ENCODE measurements at places on chromosomes 1 and 21.

DNA sequence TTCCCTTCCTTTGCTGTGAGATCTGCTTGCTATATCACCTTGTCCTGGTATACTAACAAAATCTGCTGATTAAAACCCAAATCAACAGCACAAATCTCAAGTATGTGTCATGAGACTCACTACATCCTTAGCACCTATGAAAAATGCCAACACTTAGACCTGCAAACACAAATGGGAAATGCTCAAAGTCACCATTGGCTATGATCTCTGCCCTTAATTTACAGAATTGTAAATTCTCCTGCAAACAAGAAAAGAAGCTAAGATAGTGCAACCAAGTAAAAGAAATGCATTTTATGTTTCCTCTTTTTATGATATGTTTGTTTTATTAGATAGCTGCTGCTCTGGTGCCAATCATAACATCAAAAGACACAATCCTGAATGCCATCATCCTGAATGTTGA lies 80.8 kb downstream of the DISC1 start:
- no peak for DNase-seq

DNA sequence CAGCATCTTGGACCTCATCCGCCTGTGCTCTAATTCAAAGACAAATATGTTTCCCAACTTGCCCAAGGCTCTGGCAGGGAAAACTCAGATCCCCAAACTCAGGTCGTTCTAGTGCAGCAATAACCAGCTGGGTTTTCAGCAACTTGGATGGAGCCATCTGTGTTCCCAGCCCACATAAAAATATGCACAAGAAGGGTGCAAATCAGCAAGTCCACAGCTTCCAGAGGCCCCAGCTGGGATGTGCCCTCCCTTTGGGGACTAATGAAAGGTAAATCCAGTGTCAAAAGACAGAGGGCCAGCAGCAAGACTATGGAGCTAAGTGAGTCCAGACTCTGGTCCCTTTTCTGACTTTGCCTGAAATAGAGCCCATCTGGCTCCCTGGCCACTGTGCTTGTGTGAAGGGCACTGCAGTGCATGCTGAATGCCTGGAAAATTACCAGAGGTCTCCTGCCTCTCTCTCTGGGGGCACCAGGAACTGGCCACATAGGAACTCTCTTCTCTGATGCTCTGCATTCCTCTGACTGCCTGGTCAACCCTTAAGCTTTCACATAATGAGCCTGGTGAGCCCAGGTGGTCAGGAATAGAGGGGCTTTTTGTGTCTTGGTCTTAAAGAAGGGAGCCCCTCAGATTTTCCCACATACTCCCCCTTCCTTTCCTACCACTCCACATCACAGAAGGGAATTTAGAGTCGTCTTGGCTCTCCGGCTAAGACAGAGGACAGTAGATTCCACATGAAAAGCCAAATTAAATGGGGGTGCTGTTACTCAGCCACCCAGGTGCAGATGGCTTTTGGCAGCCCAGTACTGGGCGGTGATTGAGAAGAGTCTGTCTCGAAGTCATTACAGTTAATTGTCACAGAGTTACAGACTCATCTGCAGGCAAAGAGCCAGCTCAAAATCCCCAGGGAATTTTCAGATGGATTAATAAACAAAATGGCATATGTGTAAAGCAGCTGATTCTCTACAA lies 88.1 kb upstream of the C1orf21 start:
- peak; percentile 16 for DNase-seq

GRCh38 chr1:24127801-24128363 lies 15.1 kb downstream of the IL22RA1 start:
- no peak for DNase-seq

GRCh38 chr1:154533952-154534844 lies 24.3 kb downstream of the UBE2Q1 start:
- peak; percentile 86 for DNase-seq

- DNase-seq, result no peak
Observed at GRCh38 chr1:160353223-160353622, 10.0 kb downstream of the NCSTN start.

- no peak for DNase-seq
Observed at GRCh38 chr1:26010825-26011224, 10.8 kb upstream of the EXTL1 start.

- peak; percentile 71 for DNase-seq
Observed at GRCh38 chr21:41507521-41508414, at the start of gene TMPRSS2. Gene TMPRSS2, minus strand, starts transcription at chr21:41508158. Its CDS starts 10,025 bp downstream, at chr21:41498133.

GRCh38 chr1:99589186-99589636 lies 56.7 kb upstream of the PALMD start:
- no peak for DNase-seq

- DNase-seq, result no peak
Observed at GRCh38 chr1:230172016-230172537, 105.0 kb downstream of the GALNT2 start.

- no peak for DNase-seq
Observed at GRCh38 chr1:34863501-34863900, 4.0 kb upstream of the SMIM12 start.

DNA sequence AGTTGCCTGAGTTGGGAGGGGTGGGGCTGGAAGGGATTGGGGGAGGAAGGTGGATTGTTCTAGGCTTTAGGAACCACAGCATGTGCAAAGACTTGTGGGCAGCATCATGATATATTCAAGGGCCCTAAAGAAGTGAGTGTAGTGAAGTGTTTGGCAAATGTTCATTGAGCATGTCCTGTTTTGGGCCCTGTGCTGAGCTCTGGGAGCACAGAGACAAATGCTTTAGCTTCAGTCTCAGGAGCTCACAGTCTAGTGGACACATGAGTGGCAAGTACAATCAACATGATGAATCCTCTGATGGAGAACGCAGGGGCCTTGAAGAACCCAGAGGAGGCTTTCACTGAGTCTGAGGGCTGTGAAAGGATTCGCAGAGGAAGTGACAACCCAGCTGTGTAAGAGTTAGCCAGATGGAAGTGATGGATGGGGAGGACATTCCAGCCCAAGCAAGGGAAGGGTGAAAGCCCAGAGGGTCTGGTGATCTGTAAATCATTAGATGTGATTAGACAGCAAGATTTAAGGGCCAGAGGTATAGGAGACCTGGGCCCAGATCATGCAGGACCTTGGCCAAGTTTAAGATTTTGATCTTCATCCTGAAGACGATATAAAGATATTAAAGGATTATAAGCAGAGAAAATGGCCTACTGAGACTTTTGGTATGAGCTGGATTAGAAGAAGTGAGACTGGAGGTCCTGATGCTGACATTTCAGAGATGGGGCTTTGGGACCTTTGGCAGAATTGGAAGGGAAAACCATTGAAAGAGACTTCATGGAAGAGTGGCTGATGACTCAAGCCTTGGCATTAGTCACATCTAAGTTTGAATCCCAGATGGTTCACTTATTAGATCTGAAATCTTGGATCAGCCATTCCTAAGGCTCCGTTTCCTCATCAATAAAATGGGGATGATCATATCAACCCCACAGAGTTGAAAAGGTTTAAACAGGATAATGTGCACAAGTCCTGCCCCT lies 4.6 kb downstream of the IPO13 start:
- DNase-seq, result no peak

GRCh38 chr21:15444118-15444960 lies 285.4 kb upstream of the USP25 start:
- DNase-seq, result no peak

DNA sequence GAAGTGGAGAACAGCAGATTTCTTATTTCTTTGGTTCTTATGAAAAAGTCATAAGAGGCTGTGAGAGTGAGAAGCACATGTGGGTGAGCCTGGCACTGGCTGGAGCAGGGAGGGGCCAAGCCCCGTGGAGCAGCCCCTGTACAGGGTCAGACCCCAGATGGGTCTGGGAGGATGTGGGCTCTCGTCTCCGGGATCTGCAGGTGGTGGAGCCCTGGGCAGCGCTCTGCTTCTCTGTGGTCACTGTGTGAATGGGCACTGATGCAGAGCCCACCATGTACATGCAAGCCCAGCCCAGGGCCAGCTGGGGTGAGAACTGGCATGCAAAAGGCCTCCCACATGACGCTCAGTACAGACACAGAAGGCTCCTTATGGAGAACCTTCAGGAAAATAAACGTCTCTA lies 67.6 kb downstream of the SIM2 start:
- DNase-seq, result no peak

- no peak for DNase-seq
Observed at GRCh38 chr1:30616759-30617158, 106.6 kb downstream of the MATN1 start.

DNA sequence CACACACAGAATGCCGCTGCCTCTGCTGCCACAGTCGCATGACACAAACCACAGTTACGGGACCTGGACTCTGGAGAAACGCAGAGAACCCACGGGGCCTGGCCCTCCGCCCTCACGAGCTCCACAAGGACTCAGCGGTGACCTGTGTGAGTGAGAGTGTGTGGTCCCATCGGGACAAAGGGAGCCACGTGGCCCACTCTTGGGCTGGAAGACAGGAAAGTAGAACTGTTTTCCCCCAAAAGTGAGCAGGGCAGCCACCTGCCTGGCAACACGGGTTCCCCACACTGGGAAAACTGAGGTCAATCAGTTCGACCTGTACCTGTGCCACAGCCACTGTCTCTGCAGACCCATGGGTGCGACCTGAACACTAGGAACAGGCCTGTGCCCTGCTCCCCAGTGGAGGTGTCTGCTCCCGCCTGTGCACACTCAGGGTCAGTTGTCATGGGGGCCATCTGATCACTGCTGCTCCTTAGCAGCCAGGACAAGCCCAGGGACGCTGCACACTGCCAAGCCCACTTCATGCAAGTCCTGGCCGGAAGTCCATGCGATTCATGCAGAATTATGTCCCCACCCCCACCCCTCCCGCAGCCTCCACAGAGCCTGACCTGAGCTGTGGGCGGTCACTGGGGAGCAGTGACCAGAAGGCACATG lies 54.4 kb upstream of the ADARB1 start:
- DNase-seq, result peak; percentile 6

- DNase-seq, result no peak
Observed at GRCh38 chr1:234861761-234862160, 251.8 kb upstream of the IRF2BP2 start.

- no peak for DNase-seq
Observed at GRCh38 chr1:14842361-14842760, 243.9 kb downstream of the KAZN start.
